ENCODE measurements at places on chromosomes 11 and 22. TPM values are rescaled to one million over a fixed set of nuclear protein-coding genes. Genes with fewer than 3 reads are reported as not detected.

The RAD9A gene
- total RNA-seq = 23.8 TPM

The TMEM9B gene
- total RNA-seq = 40.8 TPM

The CARD16 gene
- total RNA-seq = not detected

The PLEKHA7 gene
- total RNA-seq = 17.8 TPM

The SLC22A6 gene
- not detected for total RNA-seq

The P2RY2 gene
- 8.9 TPM for total RNA-seq

The FGF3 gene
- not detected for total RNA-seq

The BDNF gene
- 9.3 TPM for total RNA-seq

The OR51B5 gene
- total RNA-seq = not detected

The GSTT2B gene
- total RNA-seq = 0.54 TPM

The HTR3B gene
- total RNA-seq = not detected

The CUL5 gene
- 10.8 TPM for total RNA-seq

The MAPK11 gene
- 7.2 TPM for total RNA-seq

The CHRDL2 gene
- 5.0 TPM for total RNA-seq

The MRGPRX4 gene
- total RNA-seq = not detected

The PRODH gene
- 0.55 TPM for total RNA-seq

The ANO5 gene
- 2.3 TPM for total RNA-seq

The LDLRAD3 gene
- 23.6 TPM for total RNA-seq

The TEX54 gene
- not detected for total RNA-seq

The SF3A1 gene
- total RNA-seq = 62.8 TPM

The OR6T1 gene
- not detected for total RNA-seq

The F2 gene
- total RNA-seq = 2.7 TPM

The SLC5A4 gene
- not detected for total RNA-seq

The CELSR1 gene
- 26.5 TPM for total RNA-seq

The MRGPRF gene
- 0.15 TPM for total RNA-seq

The UCP3 gene
- 1.4 TPM for total RNA-seq

The CCDC15 gene
- total RNA-seq = 0.54 TPM

The POTEH gene
- not detected for total RNA-seq

The SIPA1 gene
- 22.5 TPM for total RNA-seq

The ARHGEF17 gene
- 12.7 TPM for total RNA-seq

The RFPL3 gene
- total RNA-seq = not detected

The MRPL17 gene
- 98.2 TPM for total RNA-seq

The VSIG10L2 gene
- not detected for total RNA-seq

The B3GAT1 gene
- total RNA-seq = not detected

The TTC38 gene
- total RNA-seq = 14.7 TPM

The MS4A6A gene
- not detected for total RNA-seq

The CCDC73 gene
- total RNA-seq = 0.06 TPM

The ZNF70 gene
- 1.2 TPM for total RNA-seq

The TMPRSS4 gene
- not detected for total RNA-seq

The APOBEC3C gene
- total RNA-seq = 28.7 TPM

The PHOX2A gene
- total RNA-seq = not detected

The CTSW gene
- not detected for total RNA-seq

The CNTN5 gene
- not detected for total RNA-seq

The TYR gene
- total RNA-seq = not detected

The GLB1L2 gene
- total RNA-seq = 2.1 TPM

The PKDREJ gene
- total RNA-seq = not detected

The OR51E2 gene
- not detected for total RNA-seq

Measured in A549 treated with DMSO at 1 μM for 4 hours (cell line).